ENCODE measurements at places on chromosomes 4 and X. TPM values are rescaled to one million over a fixed set of nuclear protein-coding genes. Genes with fewer than 3 reads are reported as not detected.

Gene MAGEA2
- not detected for total RNA-seq

DNA sequence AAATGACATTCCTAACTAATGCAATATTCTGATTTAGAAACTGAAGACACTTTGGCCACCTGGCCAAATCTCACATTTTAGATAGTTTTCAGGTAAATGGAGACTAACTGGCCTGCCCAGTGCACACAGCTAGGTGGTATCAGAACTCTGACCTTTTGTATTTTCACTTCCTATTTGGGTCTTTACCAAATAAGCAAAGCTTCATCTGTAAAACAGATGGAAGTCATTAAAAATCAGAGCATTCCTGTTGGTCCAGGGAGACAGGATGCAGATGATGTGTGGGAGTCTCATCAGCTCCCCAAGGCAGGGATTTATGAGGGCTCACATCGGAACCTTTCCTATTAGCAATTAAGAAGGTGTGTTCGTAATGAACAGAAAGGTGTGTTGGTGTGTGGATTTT lies 57.7 kb downstream of the ARHGAP10 start:
- no peak overlapping the region for H3K27ac ChIP-seq
- H3K27me3 ChIP-seq: no peaks in the 10 kb centered on the region
- DNase-seq: no peak
- H3K4me3 ChIP-seq: no peak overlapping the region
- peaks cover 31% of the 10 kb centered on the region for H3K4me1 ChIP-seq

Gene ZCCHC4
- 11.4 TPM for total RNA-seq

DNA sequence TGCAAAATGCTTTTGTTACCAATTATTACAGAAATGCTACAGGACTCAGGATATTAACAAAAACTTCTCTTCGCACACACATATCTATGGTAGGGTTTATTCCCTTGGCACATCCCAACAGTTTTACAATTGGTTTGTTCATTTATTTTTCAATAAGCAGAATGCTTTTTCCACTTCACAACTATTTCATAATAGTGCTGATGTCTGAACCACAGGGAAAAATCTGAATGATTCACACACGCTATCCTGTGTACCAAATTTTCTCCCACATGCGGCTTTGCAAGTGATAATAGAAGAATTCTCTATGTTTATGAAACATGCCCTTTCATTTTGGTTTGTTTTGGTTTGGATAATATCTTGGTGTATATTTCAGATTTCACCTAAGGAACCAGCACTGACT lies 725.7 kb upstream of the TENM3 start:
- no peak overlapping the region for H3K4me3 ChIP-seq
- no peak overlapping the region for H3K27ac ChIP-seq
- H3K4me1 ChIP-seq: no peaks in the 10 kb centered on the region
- H3K27me3 ChIP-seq: no peaks in the 10 kb centered on the region

DNA sequence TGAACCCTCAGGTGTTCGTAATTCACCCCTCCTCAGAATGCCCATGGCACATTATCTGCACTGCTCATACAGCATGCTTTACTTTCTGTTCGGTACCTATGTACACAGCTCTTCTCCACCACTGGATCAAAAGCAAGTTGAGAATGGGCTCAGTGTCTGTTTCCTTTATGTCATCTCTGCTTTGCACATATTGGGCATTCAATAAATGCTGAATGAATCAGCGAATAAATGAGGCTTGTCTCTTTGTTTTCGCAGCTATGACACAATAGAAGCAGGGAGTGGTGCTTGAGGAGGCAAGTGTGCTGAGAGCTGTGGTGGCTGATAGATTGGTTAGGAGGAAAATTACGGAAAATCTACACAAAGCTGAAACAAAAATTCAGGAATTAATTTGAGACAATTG lies 109.1 kb upstream of the VMA21 start:
- H3K4me3 ChIP-seq: no peak overlapping the region
- H3K27ac ChIP-seq: no peak overlapping the region
- H3K36me3 ChIP-seq: no peaks in the 10 kb centered on the region
- DNase-seq: no peak
- no peaks in the 10 kb centered on the region for H3K4me1 ChIP-seq

DNA sequence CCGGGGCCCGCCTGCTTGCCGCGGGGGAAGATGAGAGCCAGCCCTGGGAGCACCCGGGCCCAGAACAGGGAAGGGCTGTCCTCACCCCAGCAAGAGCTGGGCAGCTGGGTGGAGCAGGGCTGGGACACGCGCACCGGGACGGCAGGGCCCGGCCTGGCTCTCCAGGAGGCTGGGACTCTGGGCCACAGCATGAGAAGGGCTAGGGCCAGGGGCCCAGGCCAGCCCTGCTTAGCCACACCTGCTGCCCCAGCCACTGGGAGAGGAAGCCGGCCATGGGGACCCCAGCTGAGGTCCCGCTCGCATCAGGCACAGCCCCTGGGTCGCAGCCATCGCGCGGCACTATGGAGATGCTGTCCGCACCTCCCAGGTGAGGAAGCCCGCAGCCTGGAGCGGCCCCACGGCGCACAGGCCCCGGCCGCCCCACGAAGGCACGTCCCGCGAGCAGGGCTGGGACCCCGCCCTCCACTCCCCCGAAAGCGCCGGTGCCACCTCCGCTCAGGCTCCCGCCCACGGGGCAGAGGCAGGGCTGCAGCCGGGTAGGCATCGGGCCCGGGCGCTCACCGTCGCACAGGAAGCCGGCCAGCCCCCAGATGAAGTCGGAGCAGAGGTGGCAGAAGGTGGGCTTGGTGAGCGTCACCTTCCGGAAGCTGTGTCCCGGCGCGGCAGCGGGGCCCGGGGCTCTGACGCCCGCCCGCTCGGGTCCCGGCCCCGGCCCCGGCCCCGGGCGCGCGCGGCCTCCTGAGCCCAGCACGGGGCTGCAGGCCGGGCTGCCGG lies 531 bp downstream of the DGKQ start:
- peaks cover 30% of the 10 kb centered on the region for H3K4me1 ChIP-seq
- peak overlapping the region; percentile 52 for H3K4me3 ChIP-seq
- no peaks in the 10 kb centered on the region for H3K27me3 ChIP-seq
- no peaks in the 10 kb centered on the region for H3K36me3 ChIP-seq
- DNase-seq: peak; percentile 62

Gene DUX4
- total RNA-seq: not detected

- no peak overlapping the region for H3K4me3 ChIP-seq
- peaks cover 40% of the 10 kb centered on the region for H3K36me3 ChIP-seq
- DNase-seq: no peak
- H3K27me3 ChIP-seq: peaks cover 8% of the 10 kb centered on the region
Measured at GRCh38 chr4:6576512-6576911, 1.5 kb downstream of the MAN2B2 start.

Gene SOWAHB
- total RNA-seq: not detected

DNA sequence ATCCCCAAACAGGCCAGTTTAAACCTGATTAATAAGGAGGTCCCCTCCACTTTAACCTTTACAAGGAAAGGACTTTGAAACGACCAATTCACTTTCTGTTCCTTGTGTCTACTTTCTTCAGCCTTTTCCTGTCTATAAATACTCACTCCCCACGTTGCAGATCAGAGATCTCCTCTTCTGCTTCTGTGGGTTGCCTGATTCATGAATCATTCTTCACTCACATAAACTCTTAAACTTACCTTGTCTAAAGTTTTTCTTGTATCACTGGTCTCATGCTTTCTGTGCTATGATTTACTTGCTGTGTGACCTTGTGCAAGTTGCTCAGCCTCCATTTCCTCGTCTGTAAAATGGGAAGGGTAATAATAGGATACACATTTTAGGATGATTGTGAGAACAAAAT lies 236.1 kb downstream of the QDPR start:
- H3K36me3 ChIP-seq: no peaks in the 10 kb centered on the region
- H3K4me3 ChIP-seq: no peak overlapping the region
- no peak for DNase-seq
- no peak overlapping the region for H3K27ac ChIP-seq
- H3K4me1 ChIP-seq: no peaks in the 10 kb centered on the region

GRCh38 chr4:93384241-93384640 lies 444.3 kb upstream of the ATOH1 start:
- H3K4me3 ChIP-seq: no peak overlapping the region
- no peaks in the 10 kb centered on the region for H3K27me3 ChIP-seq
- no peaks in the 10 kb centered on the region for H3K36me3 ChIP-seq
- DNase-seq: no peak
- no peaks in the 10 kb centered on the region for H3K4me1 ChIP-seq

GRCh38 chr4:88803600-88804096 lies 106.0 kb upstream of the NAP1L5 start:
- H3K4me1 ChIP-seq: peaks cover 11% of the 10 kb centered on the region
- H3K4me3 ChIP-seq: no peak overlapping the region
- no peak overlapping the region for H3K27ac ChIP-seq

DNA sequence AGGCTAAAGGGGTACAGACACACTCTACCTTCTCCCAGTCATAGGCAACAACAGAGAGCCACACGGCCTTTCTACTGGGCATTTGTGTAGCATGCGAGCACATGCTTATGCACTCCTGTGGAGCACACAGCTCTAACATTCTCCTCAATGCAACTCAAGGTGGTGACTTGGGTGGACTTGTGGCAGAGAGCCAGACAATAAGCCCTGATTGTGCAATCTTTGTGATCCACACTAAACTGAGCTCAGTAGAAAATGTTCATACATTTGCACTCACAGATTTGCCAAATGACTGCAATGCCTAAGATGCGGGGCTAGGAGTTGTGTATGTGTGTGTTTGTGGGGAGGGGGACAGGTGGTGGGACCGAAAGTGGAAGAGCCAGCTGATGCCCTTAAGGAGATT lies 31.4 kb upstream of the SETD7 start:
- DNase-seq: no peak
- peaks cover 6% of the 10 kb centered on the region for H3K27me3 ChIP-seq
- H3K27ac ChIP-seq: no peak overlapping the region
- H3K4me1 ChIP-seq: no peaks in the 10 kb centered on the region

DNA sequence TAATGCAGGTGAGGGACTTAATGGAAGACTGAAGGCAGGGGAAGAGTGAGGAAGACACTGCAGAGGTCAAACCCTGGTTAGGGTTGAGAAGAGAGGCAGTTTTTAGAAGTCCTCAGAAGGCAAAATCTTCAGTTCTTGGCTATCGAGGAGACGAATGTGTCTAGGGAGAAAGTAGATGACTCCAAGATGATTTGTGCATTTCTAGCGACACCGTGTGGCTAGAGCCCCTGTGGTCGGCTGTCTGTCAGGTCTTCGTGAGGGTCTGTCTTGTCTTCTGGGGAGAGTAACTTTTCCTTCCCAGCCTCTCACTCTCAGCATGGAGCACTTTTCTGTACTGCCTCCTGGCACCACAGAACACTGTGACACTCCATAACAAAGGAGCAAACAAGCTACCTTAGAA lies 458.1 kb downstream of the STIM2 start:
- H3K27ac ChIP-seq: no peak overlapping the region
- peak; percentile 23 for DNase-seq
- H3K4me3 ChIP-seq: no peak overlapping the region
- H3K27me3 ChIP-seq: no peaks in the 10 kb centered on the region

Gene TBCK
- total RNA-seq: 33.7 TPM

DNA sequence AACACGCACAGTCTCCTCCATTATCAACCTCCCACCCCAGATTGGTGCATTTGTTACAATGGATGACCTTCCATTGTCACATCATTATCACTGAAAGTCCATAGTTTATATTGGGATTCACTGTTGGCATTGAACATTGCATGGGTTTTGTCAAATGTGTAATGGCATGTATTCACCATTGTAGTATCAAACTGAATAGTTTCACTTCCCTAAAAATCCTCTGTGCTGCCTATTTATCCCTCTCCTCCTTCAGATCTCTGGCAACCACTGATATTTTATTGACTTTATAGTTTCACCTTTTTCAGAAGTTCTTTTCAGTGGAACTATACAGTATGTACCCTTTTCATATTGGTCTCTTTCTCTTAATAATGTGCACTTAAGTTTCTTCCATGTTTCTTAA lies 1565.4 kb downstream of the PCDH18 start:
- H3K27me3 ChIP-seq: no peaks in the 10 kb centered on the region
- no peaks in the 10 kb centered on the region for H3K36me3 ChIP-seq
- no peak overlapping the region for H3K4me3 ChIP-seq
- H3K27ac ChIP-seq: no peak overlapping the region

DNA sequence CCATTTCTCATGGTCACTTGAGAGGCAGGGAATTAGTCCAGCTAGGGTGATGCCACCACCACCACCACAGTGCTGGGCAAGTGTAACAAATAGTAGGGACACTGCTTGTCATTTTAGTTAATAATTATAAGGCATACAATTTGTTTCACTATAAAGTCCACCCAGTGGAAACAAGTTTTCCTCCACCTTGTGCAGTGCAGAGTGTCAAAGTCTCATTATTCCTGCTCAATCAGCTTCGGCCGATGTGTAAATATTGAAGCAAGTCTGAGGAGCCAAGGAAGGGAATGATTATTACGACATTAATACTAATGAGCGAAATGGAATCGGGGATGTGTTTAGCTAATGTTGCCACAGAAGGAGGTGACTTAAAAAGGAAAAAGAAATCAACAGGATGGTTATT lies 340.4 kb downstream of the NKX6-1 start:
- no peak overlapping the region for H3K4me3 ChIP-seq
- H3K36me3 ChIP-seq: no peaks in the 10 kb centered on the region
- no peaks in the 10 kb centered on the region for H3K4me1 ChIP-seq
- no peak overlapping the region for H3K27ac ChIP-seq
- DNase-seq: no peak

DNA sequence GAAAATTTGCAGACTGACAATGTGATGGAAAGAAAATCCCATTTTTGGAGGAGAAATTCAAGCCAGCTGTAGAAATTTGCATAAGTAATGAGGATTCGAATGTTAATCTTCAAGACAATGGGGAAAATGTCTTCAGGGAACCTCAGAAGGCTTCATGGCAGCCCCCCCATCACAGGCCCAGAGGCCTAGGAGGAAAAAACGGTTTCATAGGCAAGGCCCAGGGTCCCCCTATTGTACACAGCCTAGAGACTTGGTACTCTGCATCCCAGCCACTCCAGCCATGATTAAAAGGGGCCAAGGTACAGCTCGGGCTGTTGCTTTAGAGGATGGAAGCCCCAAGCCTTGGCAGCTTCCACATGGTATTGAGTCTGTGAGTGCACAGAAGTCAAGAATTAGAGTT lies 303.6 kb upstream of the PCDH7 start:
- H3K4me1 ChIP-seq: no peaks in the 10 kb centered on the region
- H3K27me3 ChIP-seq: no peaks in the 10 kb centered on the region
- no peak for DNase-seq
- no peaks in the 10 kb centered on the region for H3K36me3 ChIP-seq
- H3K4me3 ChIP-seq: no peak overlapping the region
- H3K27ac ChIP-seq: no peak overlapping the region

Gene AREG
- not detected for total RNA-seq

DNA sequence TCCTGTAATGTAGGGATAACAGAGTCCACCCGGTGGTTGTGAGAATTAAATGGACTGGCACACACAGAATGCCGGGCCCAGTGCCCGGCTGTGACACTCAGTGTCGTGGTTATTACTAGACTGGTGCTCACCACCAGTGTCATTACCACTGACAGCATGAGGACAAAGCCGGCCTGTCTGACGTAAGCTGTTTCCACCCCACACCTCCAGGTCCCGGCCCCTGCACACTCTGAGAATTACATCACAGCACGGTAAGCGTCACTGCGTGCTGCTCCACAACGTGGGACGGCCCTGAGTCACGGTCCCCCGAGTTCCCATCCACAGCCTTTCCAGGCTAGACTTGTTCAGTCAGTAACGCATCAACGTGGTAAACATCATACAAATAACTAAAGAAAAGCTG lies 22.9 kb downstream of the FAT1 start:
- H3K4me3 ChIP-seq: no peak overlapping the region
- no peaks in the 10 kb centered on the region for H3K27me3 ChIP-seq
- DNase-seq: no peak
- no peaks in the 10 kb centered on the region for H3K36me3 ChIP-seq
- no peak overlapping the region for H3K27ac ChIP-seq

GRCh38 chr4:15003401-15003890 lies 1.2 kb downstream of the CPEB2 start:
- H3K36me3 ChIP-seq: peaks cover 11% of the 10 kb centered on the region
- peak overlapping the region; percentile 93 for H3K4me3 ChIP-seq
- no peaks in the 10 kb centered on the region for H3K27me3 ChIP-seq

Data from activated CD8-positive, alpha-beta T cell treated with anti-CD3 and anti-CD28 coated beads, Interleukin-2, amount 10 ng/mL, durations not matched to agents 7 days and 5 days (primary cell).